Activated CD8-positive, alpha-beta memory T cell treated with anti-CD3 and anti-CD28 coated beads, Interleukin-2, amount 50 U/mL, for 4 hours (primary cell): ENCODE measurements at places on chromosomes 6 and 20.

GRCh38 chr20:63102721-63103375 is 96.1 kb upstream of the BHLHE23 start:
- DNase-seq = peak; percentile 72

DNA sequence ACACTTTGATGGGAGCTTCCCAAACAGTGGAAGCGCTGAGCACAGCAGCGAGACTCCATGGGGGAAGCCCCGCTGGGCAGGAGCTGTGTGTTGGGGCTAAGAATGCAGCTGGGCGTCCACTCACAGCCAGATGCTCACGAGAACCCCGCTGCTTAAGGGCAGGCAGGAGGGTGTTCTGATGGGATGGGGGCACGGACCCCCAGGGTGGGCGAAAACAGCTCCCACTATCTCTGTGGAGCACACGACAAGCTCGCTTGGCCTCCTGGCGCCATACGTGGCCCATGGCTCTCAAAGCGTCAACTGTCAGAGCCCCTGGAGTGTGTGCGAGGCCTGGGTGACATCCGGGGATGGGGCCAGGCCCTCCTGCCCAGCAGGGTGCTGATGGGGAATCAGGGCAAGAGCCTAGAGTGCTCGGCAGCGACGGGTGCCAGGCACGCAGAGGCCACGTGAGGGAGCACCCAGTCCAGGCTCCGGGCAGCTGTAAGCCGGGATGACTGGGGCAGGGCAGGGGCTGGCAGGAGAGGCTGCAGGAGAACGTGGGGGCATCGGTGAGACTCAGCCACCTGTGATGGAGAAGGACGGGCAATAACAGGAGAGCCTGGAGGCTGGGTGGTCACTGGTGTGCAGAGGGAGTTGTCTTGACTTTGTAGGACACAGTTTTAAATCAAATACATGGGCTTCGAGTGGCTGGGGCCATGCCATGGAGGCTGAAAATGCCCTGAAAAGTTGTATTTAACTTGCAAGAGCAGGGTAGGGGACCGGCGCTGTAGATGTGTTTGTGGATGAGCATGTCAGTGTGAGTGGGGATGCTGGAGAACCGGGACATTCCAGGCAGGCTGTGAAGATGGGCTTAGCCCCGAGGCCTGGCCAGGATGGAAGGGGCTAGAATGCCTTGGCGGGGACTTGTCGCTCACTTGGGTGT is 27.3 kb downstream of the PYGB start:
- DNase-seq = peak; percentile 12

GRCh38 chr6:81148751-81149150 is 603.7 kb downstream of the TENT5A start:
- no peak for DNase-seq

GRCh38 chr6:41427642-41428335 is 92.4 kb downstream of the NCR2 start:
- DNase-seq = no peak

GRCh38 chr6:31883676-31884075 is 4.9 kb upstream of the SLC44A4 start:
- no peak for DNase-seq

- DNase-seq = no peak
Measured at GRCh38 chr20:11861479-11861878, 56.2 kb upstream of the BTBD3 start.

GRCh38 chr6:10276106-10276505 is 138.8 kb downstream of the TFAP2A start:
- no peak for DNase-seq

DNA sequence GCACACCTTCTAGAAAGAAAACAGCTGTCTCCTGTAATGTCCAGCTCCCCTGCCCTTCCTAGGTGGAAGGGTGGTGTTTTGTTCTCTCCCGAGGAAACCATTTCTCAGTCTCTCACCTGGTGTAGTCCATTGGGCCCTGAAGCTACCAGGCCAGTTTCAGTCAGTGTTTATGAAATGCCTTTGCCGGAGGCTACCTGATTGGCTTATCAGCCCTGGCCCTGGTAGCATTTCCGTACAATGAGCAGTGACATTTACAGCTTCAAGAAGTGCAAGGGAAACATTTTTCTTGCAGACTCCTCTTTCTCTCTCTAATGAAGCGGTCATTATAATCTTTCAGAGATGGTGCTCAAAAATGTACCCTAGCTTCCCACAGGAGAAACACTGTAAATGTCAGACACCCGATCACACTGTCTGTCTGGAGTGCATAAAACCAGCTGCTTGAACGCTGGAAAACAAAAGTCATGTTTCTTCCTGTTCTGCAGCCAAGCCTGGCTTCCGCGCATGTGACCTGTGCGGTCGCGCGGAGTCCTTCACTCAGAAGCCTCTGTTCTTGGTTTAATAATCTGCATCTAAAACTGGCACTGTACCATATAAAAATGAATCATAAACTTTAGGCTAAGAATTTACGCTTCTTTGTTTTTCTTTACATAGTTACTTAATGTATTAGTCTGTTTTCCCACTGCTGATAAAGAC is 28.4 kb upstream of the SAYSD1 start:
- peak; percentile 31 for DNase-seq

DNA sequence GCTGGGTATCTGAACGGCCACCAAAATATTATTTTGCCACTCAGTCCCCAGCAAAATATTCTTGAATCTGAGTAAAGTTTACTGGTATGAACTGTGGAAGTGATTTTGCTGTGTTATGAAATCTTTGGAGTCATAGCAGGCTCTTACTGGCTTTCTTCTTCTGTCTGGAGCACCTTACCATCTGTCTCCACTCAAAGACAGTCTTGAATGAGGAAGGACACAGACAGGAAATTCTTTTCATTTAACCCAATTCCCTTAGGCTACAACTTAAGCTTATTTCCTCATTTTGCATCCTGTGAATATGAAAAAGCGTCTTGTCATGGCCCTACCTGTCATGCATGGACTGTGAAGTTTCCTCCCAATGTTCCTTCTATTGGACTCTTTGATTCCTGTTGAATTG is 24.7 kb downstream of the FNDC1 start:
- DNase-seq = no peak

DNA sequence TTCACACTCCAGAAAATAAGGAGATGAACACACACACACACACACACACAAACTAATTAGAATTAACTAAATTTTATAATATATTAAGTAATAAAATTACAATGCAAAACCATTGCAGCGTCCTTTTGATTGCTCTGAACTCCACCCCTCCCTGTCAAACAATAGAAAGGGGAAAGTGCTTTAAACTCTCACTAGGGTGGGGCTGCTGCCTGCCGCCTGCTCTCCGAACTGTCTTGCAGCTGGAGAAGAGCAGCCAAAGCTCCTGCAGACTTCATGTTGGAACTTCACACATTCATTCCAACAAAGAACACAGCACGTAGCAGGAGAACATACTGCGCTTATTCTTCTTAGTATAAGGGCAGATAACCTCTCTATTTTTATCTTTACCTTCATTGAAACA is 83.2 kb downstream of the GCLC start:
- no peak for DNase-seq

GRCh38 chr20:39039261-39039660 is 77.1 kb downstream of the DHX35 start:
- no peak for DNase-seq

GRCh38 chr20:61903575-61904340 is 161.9 kb downstream of the TAF4 start:
- DNase-seq = no peak

DNA sequence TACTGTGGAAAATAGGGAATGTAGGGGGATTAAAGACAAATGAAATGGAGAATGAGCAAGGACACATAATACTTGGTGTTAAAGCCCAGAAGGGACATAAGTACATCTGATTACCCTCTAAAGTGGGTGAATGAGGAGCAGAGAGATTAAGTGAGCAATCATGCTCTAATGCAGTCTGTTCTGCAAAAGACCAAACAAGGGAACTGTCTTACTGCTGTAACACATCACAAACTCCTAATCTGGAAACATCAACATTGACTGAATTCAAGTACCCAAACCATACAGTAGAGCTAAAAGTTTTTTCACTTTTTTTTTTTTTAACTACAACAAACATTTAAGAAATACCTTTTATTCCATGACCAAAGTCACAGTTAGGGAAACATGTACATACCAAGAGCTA is 19.3 kb upstream of the SLC17A4 start:
- no peak for DNase-seq
